ENCODE measurements at places on chromosomes 6 and 20.

DNA sequence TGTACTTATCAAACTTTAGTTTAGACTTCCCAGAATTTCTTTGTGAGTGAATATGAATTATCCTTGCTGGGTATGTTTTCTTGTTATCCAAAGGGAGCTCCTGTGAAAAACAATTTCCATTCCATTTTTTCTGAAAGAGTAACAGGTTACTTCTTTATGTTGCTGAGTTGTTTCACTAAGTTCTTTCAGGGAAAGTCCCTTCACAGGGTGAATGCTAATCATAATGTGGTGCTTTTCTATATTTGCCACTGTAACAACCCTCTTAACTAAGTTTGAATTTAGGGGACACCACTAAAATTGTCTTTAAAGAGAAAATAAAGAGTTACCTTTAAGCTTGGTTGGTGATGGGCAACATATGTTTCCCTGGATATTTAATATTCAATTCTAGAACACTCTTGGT is 79.4 kb downstream of the THEMIS start:
- DNase-seq: no peak

GRCh38 chr6:4350567-4351519 is 215.5 kb upstream of the ECI2 start:
- no peak for DNase-seq

DNA sequence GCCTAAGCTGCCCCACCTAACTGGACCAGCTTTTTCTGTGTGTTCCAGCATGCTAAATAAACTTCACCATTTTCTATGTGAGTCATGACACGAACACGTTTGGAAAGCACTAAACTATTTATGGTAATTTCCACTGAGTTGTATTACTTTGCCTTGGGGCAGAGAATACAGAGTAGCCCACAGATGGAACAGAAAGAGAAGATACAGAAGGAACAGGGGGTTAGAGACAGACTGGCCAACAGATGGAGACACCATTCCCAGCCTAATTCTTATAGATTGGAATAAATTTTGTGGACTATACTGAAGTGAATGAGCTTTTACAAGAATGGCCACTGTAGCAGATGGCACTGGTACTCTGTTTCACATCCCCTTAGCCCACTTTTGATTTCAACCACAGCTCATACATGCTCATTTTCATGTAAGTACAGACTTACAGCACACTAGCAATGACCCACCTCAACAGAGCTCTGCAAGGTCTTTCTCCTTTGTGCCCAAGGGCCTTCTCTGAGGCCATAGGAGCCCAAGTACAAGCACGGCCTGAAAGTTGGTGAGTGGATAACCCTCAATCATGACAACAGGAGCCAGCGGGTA is 13.1 kb upstream of the NT5DC1 start:
- DNase-seq: no peak

DNA sequence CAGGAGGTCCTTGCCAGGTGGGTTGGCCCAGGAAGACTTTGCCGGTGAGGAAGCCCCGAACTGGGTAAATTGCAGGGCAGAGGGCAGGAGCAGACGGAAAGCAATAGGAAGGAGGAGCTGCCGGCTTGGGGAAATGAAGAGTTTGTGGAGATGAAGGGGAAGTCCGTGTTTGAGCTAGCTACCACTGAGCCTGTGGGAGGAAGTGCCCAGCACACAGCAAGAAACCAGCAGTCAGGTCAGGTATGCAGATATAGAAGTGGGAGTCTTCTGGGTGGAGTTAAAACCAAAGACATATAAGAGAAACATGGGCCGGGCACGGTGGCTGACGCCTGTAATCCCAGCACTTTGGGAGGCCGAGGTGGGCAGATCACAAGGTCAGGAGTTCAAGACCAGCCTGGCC is 34.7 kb downstream of the CD24 start:
- DNase-seq: no peak

GRCh38 chr6:109318328-109318876 is 63.9 kb downstream of the CD164 start:
- DNase-seq: no peak

- DNase-seq: no peak
Observed at GRCh38 chr20:23248461-23248882, 102.1 kb upstream of the NXT1 start.

GRCh38 chr6:170167657-170168159 is 123.2 kb downstream of the DLL1 start:
- DNase-seq: no peak

- DNase-seq: no peak
Observed at GRCh38 chr6:38968702-38969149, 79.9 kb upstream of the GLP1R start.

- DNase-seq: peak; percentile 60
Observed at GRCh38 chr6:12150812-12151432, 138.8 kb downstream of the HIVEP1 start.

GRCh38 chr6:151911401-151911800 is 103.9 kb downstream of the ESR1 start:
- DNase-seq: no peak

- peak; percentile 54 for DNase-seq
Observed at GRCh38 chr6:14231501-14232280, 114.1 kb downstream of the CD83 start.

- peak; percentile 73 for DNase-seq
Observed at GRCh38 chr6:142802124-142802523, 142.9 kb downstream of the HIVEP2 start.

GRCh38 chr6:49202924-49203536 is 260.0 kb downstream of the MMUT start:
- no peak for DNase-seq

GRCh38 chr6:21666853-21667681 is 73.5 kb downstream of the SOX4 start:
- DNase-seq: peak; percentile 20

- no peak for DNase-seq
Observed at GRCh38 chr6:48426636-48427035, 315.6 kb upstream of the PTCHD4 start.

DNA sequence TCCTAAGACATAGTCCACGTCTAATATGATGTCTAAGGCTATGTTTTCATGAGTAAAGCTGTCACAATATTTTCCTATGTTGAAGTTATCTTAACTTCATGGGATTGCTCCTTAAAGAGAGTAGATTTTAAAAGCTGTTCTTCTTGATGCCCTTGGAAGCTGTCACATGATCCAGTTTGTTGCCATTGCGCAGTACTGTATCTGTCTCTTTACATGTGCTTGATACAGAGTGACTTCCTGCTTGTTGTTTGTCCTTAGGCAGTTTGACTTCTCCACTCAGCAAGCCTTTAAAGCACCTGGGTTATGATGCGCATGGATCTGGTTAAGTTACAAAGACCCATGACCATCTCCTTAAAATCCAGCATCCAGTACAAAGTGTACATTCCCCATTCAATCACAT is 85.4 kb downstream of the CDYL start:
- no peak for DNase-seq

- DNase-seq: no peak
Observed at GRCh38 chr20:5882166-5882565, 68.2 kb downstream of the TRMT6 start.

- no peak for DNase-seq
Observed at GRCh38 chr6:44065443-44066140, 61.7 kb downstream of the MRPL14 start.

GRCh38 chr20:50601511-50602431 is 89.6 kb downstream of the RIPOR3 start:
- DNase-seq: no peak

- DNase-seq: no peak
Observed at GRCh38 chr20:10221021-10221420, 2.4 kb downstream of the SNAP25 start.

GRCh38 chr6:38871741-38872568 is 156.8 kb downstream of the DNAH8 start:
- peak; percentile 77 for DNase-seq

- DNase-seq: no peak
Observed at GRCh38 chr20:57783196-57783595, 73.4 kb upstream of the PMEPA1 start.

DNA sequence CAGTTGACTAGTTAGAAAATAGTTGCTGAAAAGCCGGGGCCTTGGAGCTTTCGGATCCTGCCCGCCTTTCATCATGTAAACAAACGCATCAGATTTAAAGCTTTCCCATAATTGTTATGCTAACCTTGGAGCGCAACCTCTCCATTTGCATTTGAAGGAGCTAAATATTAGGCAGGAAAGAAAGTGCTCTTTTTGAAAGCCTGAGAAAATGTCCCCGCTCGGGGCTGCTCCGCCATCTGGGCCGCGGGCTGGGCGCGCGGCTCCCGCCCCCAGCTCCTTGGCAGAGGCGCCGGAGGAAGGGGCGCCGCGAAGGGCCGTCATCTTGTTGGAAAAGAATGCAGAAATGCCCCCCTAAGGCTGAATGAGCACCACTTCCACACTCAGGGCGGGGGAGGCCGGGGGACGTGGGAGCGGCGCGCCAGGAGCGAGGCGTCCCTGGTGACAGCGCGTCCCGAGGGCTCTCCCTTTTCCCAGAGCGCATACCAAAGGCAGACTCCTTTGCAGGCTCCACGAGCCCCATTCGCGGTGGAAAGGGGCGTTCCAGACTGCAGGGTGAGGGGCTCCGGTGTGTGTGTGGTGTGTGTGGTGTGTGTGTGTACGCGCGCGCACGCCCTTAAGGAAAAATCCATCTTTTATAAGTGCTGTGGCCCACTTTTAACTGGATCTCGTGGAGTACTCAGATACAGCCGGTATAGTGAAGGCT is 145.6 kb upstream of the ID4 start:
- no peak for DNase-seq

- DNase-seq: no peak
Observed at GRCh38 chr20:37971561-37972127, 61.6 kb downstream of the TTI1 start.

Measured in activated CD4-positive, alpha-beta T cell treated with anti-CD3 and anti-CD28 coated beads for 36 hours (primary cell).